ENCODE measurements at places on chromosomes 7 and 10.

DNA sequence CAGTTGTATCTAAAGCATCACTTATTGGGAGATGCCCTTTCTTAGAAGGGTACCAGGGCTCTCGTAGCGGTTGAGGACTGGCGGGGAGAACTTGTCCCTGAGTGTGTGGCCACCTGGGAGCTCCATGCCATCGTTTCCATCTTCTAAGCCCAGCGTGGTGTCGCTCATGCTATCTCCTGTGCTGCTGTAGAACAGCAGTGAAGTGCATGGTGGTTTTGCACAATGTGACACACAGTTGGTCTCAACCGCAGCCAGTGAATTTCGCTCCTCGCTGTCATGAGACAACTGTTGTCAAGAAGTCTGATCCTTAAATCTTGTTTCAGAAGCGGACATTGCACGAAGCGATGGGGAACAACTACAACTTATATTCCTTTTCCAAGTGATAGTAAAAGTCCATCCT, 283.4 kb downstream of the GRID1 start:
- no peak for DNase-seq

GRCh38 chr10:42987121-42987541, 89.7 kb upstream of the RET start:
- DNase-seq: no peak

- DNase-seq: peak; percentile 33
Observed at GRCh38 chr10:24465891-24466818, 257.2 kb downstream of the KIAA1217 start.

GRCh38 chr10:8665322-8665721, 610.8 kb downstream of the GATA3 start:
- DNase-seq: no peak

DNA sequence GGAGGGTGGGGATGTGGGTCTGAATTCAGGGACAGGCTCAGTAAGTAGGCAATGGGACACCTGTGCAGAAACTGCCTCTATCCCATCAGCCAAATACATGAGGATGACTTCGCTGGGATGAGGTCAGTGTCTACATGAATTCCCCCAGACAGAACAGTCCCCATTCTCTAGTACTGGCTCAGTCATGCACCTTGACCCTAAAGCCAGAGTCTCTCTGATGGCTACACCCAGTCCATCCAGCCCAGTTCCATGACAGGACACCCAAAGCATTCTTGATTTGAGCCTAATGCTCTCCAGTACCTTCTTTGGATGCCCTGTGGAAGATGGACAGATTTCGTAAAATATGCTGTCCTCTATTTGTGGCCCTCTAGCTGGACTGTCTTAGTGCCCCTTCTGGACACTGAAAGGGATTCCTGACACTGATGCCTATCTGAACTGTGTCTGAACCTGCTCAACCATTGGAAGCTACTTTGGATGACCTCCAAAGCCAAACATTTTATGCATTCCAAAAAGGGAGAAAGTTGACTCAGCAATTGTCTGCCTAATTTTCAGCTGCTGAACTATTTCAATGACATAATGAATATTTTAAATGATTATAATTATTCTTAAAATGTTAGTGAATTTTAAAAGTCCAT, 14.6 kb downstream of the SFRP4 start:
- DNase-seq: no peak

DNA sequence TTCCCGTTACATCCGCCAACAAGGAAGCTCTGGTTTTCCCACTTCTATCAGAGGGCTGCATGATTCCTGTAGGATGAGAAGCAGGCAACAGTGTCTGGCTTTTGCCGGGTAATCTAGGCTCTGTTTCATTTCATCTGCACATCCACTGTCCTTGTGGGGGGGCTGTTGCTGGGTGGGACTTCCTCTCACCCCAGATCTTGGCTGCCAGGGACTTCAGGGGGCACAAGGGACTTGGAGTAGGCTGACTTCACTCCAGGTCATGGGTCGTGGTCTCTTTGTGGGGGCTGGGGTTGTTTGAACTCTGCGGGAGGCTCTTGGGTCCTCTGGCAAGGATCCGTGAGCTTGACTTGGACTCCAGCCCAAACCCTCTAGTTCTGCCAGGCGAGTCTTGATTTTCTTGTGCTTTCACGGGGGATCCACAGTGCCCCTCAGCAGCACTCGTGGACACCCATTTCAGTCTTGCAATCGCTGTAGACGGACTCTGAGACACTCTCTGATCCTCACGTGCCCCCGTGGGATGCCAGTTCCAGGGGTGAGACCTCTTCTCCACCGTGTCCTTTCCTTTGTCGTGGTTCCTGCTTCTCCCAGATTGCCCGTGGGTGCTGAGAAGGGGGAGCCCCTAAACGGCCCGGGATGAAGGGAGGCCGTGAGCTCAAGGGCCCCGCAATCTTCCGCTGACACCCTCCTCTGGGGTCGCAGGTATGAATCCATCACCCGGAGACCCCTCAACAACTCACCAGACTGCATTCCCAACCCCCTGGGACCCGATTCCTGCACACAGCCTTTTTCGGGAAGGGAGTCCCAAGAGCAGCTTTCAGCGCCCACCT, 21.4 kb upstream of the ZNF273 start:
- DNase-seq: no peak

DNA sequence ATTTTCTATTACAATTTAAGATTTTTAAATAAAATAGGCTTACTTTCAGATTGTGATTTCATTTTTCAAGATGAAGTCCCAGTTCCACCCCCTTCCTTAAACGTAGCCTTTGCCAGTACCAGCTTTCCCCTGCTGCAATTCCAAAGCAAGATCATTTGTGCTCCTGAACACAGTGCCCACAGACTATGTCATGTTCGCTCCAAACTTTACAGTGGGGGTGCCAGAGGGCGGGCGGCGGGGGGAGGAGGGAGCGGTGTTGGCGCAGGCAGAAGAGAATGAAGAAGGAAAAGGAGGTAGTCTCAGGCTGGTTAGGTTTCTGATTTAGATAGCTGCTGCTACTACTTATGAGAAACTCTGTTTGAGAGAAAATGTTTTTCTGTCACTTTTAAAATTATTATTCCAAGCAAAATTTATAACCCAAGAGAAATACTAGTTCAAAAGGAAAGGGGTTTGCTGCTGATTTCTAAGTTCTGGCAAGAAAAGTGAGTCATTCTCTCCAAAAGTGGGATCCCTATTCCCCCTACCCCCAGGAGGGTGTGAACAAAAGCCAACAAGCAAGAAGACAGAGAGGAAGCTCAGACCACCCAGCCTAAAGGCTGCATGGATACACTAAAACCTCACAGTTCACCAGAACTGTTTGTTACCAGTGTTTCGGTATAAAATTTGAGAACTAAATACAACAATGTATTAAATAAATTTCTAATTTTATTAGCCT, 109.6 kb downstream of the SRPK2 start:
- no peak for DNase-seq

GRCh38 chr10:30433306-30433729, 666 bp upstream of the MAP3K8 start:
- DNase-seq: no peak

DNA sequence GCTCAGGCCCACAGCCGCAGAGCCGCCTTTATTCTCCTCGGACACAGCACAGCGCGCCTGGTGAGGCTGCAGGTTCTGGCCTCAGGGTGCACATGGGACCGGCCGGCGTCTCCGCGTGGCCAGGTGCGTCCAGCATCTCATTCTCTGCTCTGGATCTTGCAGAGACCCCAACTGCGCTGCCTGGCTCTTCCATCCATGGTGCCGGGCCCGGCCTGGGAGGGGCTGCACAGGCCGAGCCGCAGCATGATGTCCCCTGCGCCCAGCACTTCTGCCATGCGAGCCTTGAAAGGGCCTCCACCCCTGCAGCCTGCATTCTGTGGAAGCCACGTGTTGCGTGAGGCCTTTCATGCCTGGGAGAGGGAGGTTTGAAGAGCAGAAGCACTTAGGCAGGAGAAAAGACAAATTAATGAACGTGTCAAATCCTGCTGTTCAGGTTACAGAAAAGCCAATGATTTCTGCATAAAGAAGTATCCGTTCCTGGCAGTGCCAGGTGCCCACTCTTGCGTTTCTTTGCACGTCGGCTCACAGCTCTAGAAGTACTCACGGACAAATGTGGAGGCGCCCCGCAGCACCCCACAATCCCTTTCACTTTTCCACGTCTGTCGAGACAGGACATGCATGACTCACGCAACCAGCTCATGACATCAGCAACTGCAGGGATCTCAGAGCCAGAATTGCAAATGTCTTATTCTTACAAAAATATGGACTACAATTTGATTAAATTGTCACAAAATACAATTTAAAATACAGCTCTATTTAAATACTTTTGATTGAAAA, 571.4 kb downstream of the DNAJB6 start:
- no peak for DNase-seq

DNA sequence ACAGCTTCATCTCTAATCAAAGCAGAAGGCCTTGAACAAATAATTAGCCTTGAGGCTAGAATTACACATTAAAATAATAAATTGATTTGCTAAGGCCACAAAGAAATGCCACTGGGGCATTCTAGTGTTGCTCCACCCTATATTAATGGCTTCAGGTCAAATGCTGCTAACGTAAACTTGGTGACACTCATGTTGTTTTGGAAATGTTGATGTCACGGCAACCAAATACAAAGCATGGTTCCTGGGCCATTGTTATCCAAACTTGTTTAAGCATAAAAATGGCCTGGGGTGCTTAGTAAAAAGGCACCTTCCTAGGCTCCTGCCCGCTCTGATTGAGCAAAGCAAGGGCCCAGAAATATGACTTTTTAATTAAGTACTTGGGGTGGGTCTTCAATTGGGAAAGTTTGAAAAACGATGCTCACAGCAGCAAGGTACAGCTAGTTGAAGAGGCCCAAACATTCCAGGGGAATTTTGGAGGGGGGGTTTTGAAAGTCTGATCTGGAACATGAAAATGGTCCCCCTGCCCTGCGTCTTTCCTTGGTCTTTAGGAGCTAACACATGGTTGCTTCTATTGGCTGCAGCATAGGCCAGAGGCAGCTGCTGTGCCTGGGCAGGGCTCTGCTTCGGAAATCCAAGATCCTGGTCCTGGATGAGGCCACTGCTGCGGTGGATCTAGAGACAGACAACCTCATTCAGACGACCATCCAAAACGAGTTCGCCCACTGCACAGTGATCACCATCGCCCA, 67.8 kb downstream of the ABCC2 start:
- no peak for DNase-seq

- no peak for DNase-seq
Observed at GRCh38 chr7:90188281-90188680, 23.3 kb upstream of the STEAP2 start.
